ENCODE measurements at places on chromosomes 4 and X. TPM values are rescaled to one million over a fixed set of nuclear protein-coding genes. Genes with fewer than 3 reads are reported as not detected.

The GPM6B gene
- not detected for polyA plus RNA-seq

The TRO gene
- 1.7 TPM for polyA plus RNA-seq

The HSD17B13 gene
- 0.63 TPM for polyA plus RNA-seq

DNA sequence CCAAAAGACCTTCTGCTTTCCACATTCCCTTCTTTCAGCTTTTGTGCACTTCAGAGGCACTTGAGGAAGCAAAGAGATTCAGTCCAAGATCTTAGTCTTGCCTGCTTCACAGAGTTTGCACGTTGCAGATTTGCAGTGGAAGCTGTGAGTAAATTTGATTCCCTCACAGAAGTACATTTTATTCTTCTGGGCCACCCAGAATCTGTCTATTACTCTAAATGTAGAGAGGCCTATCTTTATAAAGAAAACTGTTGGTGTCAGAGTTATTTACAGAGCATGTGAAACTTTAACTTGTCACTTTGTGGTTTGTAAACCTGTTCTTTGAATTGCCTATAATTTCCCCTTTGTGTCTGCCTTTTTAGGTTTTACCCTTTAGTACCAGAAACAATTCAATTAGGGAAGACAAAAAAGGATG, 15.5 kb downstream of the SPRY1 start:
- no peaks in the 10 kb centered on the region for H3K36me3 ChIP-seq
- DNase-seq = no peak
- no peak overlapping the region for H3K4me3 ChIP-seq
- no peak overlapping the region for H3K27ac ChIP-seq
- H3K27me3 ChIP-seq = no peaks in the 10 kb centered on the region

DNA sequence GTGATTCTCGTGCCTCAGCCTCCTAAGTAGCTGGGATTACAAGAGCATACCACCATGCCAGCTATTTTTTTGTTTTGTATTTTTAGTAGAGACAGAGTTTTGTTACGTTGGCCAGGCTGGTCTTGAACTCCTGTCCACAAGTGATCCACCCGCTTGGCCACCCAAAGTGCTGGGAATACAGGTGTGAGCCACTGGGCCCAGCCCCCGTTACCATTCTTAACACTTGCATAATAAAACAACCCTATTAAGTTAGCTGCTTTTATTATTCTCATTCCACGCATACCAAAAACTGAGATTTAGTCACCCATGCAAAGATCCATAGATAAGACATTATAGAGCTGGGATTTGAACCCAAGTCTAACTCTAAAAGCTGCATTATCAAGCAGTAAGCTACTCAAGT, 6.0 kb upstream of the TEX13A start:
- H3K27me3 ChIP-seq = no peaks in the 10 kb centered on the region
- no peak overlapping the region for H3K27ac ChIP-seq
- H3K4me1 ChIP-seq = no peaks in the 10 kb centered on the region
- H3K36me3 ChIP-seq = no peaks in the 10 kb centered on the region
- no peak for DNase-seq

The ZIC3 gene
- polyA plus RNA-seq = not detected

DNA sequence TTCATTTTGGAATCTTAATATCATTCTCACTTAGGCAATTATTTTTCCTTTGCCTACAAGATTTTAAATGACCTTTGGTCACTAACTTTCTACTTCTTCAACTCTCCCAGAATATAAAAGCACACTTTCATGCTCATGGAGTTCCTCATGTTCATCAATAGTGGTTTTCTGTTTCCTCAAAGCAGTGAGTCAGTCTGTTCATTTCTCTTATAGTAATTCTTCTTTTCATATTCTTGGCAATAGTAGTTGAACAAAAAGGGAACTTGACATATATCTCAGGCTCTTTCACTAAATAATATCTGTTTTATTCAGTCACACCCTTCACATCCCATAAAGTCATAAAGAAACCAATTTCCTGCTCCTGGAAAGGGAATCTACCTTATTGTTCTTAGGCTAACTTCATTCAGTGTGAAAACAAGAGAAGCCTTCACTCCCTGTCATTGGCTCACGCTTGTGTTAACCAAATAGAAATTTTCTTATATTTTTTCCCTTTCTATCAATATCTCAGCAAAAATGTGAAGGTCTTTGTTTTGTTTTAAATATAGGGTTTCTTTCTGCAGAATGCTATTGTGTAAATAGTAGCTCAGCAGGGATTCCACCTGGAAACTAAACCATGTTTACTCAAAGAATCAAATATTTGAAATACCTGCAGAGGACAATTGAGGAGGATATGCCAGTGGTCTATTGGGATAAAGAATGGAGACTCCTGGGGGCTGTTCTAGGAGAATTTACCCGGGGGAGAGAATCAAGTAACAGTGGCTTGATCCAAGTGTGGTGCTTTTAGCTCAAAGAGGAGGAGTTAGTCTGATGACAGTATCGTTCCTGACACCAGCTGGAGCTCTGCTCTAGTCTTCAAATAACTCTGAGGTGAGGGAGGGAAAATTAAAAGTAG, 13.4 kb upstream of the TNIP3 start:
- no peak overlapping the region for H3K27ac ChIP-seq
- no peaks in the 10 kb centered on the region for H3K4me1 ChIP-seq
- no peak overlapping the region for H3K4me3 ChIP-seq
- no peak for DNase-seq
- no peaks in the 10 kb centered on the region for H3K36me3 ChIP-seq

DNA sequence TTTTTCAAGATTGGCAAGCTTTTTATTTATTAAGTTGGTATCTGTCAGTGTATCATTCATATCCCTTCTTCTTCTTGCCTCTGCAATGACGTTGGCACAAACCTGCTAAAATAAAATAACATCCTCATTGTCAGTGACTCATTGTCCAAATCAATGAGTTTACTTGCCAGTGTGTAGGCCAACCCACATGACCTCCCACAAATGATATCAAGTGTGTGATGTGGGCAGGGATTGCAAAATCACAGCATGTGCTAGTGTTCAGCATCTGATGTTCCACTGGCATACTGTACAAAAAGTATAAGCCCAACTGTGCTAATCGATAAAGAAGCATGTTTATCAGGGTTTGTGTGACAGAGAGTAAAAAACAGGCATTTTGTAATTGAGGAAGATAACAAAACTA, 25.5 kb downstream of the GPAT3 start:
- H3K27ac ChIP-seq = no peak overlapping the region
- no peak overlapping the region for H3K4me3 ChIP-seq
- H3K4me1 ChIP-seq = no peaks in the 10 kb centered on the region
- no peaks in the 10 kb centered on the region for H3K27me3 ChIP-seq

GRCh38 chr4:40719008-40719623, 30.6 kb upstream of the NSUN7 start:
- peak; percentile 41 for DNase-seq
- no peak overlapping the region for H3K4me3 ChIP-seq
- H3K27ac ChIP-seq = no peak overlapping the region
- no peaks in the 10 kb centered on the region for H3K36me3 ChIP-seq

- H3K27ac ChIP-seq = no peak overlapping the region
- no peak for DNase-seq
- no peaks in the 10 kb centered on the region for H3K4me1 ChIP-seq
Measured at GRCh38 chr4:158013858-158014257, 159.0 kb downstream of the GASK1B start.

GRCh38 chr4:132866616-132867015, 282.5 kb upstream of the PCDH10 start:
- H3K36me3 ChIP-seq = no peaks in the 10 kb centered on the region
- no peaks in the 10 kb centered on the region for H3K27me3 ChIP-seq
- DNase-seq = no peak
- no peak overlapping the region for H3K4me3 ChIP-seq

- no peaks in the 10 kb centered on the region for H3K4me1 ChIP-seq
- no peak overlapping the region for H3K27ac ChIP-seq
- H3K36me3 ChIP-seq = no peaks in the 10 kb centered on the region
- H3K27me3 ChIP-seq = no peaks in the 10 kb centered on the region
- DNase-seq = no peak
Measured at GRCh38 chr4:144223149-144223548, 82.6 kb upstream of the GYPA start.

Data from B cell (primary cell).